ENCODE measurements at places on chromosomes 1 and 21. TPM values are rescaled to one million over a fixed set of nuclear protein-coding genes. Genes with fewer than 3 reads are reported as not detected.

GRCh38 chr1:116365353-116365780 lies 7.7 kb upstream of the ATP1A1 start:
- peak; percentile 87 for DNase-seq

DNA sequence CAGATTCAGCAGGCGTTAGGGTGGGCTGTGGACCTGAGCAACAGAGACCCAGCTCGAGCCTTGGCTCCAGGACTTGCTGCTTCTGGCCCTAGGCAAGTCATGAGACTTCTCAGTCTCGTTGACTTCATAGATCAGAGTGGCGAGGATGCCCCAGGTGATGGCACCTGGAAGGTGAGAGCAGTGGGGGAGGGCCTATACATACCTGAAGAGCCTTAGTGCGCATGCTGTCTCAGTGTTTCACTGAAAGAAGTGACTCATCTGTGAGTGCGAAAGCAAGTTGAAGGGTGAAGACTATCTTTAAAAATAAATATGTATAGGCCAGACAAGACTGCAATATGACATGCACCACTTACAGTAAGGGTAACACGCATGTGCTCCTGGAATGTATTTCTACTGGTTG lies 10.1 kb downstream of the PLEKHA6 start:
- DNase-seq: no peak

- no peak for DNase-seq
Observed at GRCh38 chr1:169309178-169310166, 58.1 kb downstream of the NME7 start.

DNA sequence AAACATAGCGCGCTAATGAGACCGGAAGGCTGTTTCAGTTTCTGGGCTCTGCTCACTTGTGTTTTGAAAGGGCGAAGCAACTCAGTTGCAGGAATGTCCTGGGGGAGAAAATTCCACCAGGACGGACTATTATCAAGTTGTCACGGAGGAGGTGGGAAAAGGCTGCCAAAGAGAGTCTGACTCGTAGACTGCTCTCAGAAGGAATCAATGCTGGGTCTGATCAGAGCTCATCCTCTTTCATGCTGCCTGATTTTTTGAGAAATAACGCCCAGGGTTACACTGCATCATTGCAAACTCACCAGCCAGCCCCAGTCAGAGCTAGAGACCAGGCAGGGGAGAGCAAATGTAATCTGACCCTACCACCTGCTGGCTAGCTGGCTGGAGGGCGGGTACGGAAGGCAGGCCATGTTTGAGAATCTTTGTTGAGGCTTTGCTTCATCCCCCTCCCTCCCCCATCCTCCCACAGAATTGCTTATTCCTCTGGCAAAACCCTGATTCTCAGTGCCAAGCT lies 36.4 kb upstream of the BCL9 start:
- DNase-seq: peak; percentile 66

DNA sequence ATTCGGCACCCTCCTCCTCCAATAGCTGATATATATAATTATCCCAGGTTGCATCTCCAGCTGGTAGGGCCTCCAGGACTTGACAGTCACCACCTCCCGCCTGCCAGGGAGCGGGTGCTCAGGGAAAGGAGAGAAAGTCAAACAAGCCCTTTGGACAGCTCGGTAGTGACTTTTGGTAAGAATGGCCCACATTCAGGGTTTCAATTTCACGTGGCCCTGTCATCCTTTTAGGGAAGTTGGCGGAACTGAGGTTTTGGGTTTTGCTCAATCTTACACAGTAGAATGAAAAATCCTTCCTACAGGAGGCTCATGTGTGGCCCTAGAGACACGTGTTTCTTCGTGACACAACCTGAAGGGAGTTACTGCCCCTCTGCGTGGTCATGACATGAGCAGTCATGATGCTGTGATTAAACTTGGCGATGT lies 44.2 kb downstream of the CAPN8 start:
- peak; percentile 53 for DNase-seq

The RAB7B gene
- 10.6 TPM for total RNA-seq

The HMGCS2 gene
- 0.13 TPM for total RNA-seq

The CDCA8 gene
- total RNA-seq: 2.2 TPM

The CRP gene
- not detected for total RNA-seq

DNA sequence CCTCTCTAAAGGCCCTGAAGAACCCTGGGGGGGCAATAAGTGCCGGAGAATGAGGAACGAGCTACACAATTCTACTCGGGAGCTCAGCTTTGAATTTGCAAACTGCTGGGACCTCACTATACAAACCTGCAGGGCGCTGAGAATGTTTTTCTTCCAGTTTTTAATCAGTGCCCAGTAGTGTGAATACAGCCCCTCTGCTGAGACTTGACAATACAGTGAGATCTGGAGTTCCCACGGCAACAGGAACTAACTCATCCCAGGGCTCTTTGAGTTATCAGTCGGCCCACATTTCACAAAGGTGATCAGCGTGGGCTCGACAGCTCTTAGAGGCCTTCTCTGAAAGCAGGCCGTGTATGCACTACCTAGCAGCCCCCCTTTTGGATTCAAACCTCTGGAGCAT lies 41.7 kb downstream of the TMEM53 start:
- no peak for DNase-seq

The OLIG2 gene
- total RNA-seq: 0.04 TPM

- DNase-seq: no peak
Observed at GRCh38 chr21:35303085-35303484, 254.0 kb upstream of the RUNX1 start.

The FAM151A gene
- not detected for total RNA-seq

GRCh38 chr21:36350282-36350910 lies 30.4 kb downstream of the MORC3 start:
- DNase-seq: no peak

DNA sequence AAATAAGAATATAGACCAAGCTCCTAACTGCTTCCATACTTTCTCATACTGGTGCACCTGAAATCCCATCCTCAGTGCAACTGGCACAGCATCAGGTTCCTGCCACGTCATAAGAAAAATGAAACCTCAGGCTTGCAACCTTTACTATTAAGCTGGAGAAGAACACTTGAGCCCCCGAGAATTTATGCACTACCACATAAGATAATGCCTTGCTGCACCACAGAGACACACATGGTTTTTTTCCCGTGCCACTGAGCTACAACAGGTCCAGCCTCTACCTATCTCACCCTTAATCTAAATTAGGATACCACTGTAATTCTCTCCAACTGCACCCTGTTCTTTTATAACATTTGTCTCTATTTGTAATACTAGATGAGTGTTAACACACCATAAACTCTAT lies 174.5 kb downstream of the DENND1B start:
- DNase-seq: no peak

The HEYL gene
- total RNA-seq: 19.5 TPM

The B3GALT5 gene
- 0.27 TPM for total RNA-seq

DNA sequence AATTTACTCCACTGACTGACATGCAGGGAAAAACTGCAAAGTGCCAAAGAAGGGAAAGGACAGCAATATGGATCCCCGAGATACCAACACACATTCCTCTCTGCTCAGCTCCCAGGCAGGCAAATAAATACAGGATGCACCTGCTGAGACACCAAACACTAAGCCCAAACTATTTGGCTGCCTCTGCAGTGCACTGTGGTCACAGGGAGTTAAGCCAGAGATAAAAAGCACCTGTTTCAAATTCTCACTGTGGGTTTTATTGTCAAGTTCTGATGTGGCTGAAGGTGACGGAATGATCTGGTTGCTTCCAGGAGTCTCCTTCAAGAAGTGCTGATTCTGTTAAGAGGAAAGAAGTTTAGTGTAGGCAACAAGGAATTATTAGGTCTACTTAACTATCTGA lies 17.7 kb downstream of the TEX38 start:
- peak; percentile 65 for DNase-seq

GRCh38 chr1:17289721-17290120 lies 18.3 kb upstream of the PADI4 start:
- DNase-seq: peak; percentile 11

DNA sequence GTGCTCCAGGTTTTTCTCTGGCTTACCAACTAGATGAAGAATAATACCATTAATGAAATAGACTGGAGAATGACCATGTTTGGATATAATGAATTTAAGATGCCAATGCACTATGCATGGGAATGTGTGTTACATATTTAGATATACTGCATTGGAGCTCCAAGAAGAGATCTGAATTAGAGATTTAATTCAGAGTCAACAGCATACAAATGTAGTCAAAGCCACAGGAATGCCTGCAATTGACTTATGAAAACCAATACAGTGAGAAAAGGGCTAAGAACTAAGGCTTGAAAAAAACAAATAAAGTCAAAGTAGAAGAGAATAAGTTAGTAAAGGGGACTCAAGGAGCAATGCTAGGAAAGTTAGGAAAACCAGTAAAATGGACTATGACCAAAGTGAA lies 59.1 kb downstream of the USP24 start:
- DNase-seq: no peak

The NES gene
- total RNA-seq: 590 TPM

DNA sequence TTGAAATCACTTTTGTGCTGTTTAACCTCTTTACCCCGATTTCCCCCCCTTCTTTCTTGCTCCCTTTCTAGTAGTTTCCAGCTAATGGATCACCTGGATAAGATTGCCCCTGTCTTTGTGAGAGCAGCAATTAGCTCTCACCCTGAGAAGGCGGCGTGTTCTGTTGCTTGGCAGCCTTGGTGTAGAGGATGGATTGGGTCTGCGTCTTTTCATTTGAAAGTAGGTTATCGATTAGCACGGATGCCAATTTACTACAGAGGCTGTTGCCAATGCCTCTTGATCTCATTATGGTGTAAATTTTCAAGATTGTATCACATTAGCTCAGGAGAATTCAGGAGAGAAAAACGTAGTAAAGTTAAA lies 26.4 kb downstream of the KIF26B start:
- DNase-seq: no peak

- DNase-seq: no peak
Observed at GRCh38 chr1:167648252-167648849, 18.3 kb downstream of the RCSD1 start.

The PGLYRP3 gene
- not detected for total RNA-seq

DNA sequence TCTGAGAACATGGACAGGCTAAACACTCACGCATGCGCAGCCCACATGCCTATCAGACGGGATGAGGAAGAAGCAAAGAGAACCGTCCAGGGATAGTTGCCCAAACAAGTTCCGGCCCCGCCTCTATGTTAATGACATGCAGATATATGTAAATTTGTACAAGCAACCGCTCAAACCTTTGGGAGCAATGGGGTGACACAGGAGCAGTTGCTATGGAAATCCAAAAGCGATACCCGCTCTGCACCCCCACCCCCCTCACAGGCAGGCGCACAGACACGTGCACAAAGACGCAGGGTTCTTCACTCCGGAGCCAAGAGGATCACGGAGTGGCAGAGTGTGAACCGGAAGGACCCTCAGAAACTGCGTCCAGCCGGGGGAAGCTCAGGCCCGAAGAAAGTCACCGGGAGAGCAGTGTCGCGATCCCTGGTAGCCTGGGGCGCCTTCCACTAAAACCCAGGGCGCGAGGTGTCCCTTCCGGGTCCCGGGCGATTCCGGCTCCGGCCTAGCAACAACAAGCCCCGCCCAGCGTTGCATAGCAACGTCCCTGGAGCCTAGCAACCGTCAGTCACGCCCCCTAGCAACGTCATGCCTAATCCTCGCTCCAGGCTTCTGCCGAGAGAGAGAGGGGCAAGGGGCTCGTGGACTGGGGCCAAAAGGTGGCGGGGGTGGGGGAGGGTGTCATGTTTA lies 24.1 kb upstream of the ADGRB2 start:
- DNase-seq: peak; percentile 93

- no peak for DNase-seq
Observed at GRCh38 chr1:233443040-233443760, 115.7 kb downstream of the MAP3K21 start.

DNA sequence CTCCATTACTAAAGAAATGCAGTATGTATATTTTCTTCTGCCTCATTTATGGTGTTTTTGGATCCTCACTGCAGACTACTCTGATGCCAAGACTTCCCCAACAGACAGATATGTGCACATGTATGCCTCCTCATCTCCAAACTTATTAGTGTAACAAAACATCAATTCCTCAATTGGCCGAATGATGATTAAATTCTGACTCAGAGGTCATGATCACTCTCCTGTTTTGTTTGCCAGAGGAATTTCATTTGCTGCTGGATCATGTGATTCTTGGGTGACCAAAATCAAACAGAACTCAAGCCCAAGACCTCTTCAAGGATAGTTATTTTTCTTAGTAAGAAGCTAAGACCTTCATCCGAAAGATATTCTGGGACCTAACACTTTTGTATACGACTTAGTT lies 227.6 kb downstream of the LMO4 start:
- no peak for DNase-seq

DNA sequence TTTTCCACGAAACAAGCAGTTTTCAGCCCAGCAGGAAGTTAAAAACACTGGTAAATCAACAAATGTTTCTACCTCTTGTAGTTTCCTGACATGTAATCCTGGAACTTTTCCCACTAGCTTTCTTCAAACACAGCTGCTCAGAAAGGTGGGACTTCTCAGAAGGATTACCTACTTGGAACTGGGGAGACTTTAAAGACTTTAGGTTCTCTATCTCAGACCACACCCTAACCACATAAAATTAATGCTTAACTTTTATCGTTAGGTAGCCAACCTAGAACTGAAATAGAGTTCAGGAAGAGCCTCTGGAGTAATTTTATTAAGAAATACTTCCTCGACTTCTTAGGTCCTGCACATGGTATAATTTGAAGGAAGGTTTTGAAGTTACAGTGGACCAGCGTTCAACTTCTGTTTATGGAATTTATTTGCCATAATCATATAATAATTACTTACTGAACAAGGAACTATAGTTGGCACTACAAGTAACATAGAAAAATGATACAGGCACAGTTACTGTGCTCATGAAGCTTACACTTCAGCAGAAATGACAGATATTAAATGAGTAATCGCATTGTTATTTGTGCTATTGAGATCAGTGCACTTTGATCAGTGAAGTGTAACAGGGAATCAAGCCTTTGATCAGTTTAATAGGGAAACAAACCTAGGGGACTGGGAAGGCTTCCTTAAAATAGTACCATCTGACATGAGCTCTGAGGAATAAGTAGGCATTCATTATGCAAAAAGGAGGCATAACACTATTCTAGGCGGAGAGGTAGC lies at the start of gene BCL2L15:
TSS of gene BCL2L15 (minus strand) at position 180 of the 774 bp plus-strand sequence. CDS start 206 bp downstream, outside the sequence.
- DNase-seq: no peak

GRCh38 chr1:184188037-184188436 lies 136.5 kb downstream of the TSEN15 start:
- DNase-seq: no peak

- DNase-seq: no peak
Observed at GRCh38 chr1:153592748-153593147, 20.2 kb downstream of the S100A16 start.

The SIPA1L2 gene
- total RNA-seq: 24.6 TPM

The CAPN2 gene
- total RNA-seq: 91.6 TPM

The PMVK gene
- total RNA-seq: 10.3 TPM

GRCh38 chr1:14748151-14748550 lies 149.7 kb downstream of the KAZN start:
- DNase-seq: no peak

The EPHB2 gene
- total RNA-seq: 24.5 TPM

- DNase-seq: no peak
Observed at GRCh38 chr1:233224311-233224710, 71.2 kb downstream of the PCNX2 start.

The OR2G6 gene
- total RNA-seq: not detected

Measured in muscle of leg (tissue), 16 donors.